ENCODE measurements at places on chromosomes 2 and 18. TPM values are rescaled to one million over a fixed set of nuclear protein-coding genes. Genes with fewer than 3 reads are reported as not detected.
A peak's percentile ranks its signal among the peaks of the same experiment; 100 is the strongest.

DNA sequence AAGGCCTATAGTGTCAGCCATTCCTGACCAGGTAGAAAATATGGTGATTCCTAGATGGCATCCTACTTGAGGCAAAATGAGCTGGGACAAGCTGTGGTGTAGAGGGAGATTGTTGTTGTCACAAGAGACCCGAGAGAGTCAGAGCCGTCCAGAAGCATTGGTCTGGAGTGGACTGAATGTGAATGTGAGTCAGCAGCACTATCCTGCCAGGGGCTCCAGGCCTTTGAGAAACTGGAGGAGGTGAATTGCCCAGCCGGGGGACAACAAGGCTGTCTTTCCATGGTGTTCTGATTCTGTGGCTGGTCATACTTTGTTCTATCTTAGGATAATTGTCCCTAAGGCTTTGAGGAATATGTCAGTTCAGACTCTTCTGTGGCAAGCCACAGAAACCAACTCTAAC lies 29.4 kb upstream of the EIF2AK3 start:
- DNase-seq, result peak; percentile 24

DNA sequence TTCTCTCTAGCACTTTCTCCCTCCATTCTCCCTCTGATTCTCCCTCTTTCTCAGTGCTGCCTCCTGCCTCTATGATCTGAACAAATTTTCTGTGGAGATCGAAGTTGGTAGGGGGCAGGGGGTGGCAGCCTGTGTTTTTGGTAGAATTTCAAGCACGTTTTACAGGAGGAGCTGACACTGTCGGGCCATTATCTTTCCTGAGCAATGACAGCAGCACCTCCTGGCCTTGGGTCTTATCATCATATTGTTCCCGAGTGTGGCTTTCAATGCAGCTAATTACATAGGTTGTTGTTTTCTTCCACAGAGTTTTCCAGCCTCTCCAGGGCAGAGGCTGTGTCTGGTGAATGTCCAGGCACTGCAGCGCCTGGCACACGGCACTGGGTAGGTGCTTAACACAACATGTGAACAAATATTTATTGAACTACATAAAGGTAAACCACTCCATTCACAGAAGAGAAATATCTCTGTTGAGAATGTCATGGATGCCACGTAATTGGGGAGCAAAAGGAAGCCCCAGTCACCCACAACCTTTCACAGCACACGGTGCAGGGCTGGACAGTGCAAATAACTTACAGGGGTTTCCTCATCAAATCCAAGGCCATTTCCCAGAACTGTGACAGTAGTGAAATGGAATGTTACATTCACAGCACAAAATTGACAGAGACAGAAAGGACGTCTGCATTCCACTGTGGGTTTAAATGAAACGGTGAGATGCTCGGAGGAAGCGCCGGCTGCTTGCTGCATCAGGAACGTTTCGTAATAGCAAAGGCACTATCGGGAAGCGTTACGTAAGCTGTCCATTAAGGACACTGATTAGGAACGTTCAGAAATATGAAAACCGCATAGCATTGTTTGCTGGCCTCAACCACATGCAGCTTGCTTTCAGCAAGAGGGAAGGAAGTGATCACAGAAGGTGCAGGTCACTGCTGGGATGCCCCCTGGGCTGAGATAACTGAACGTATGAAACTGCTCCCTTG lies 6.5 kb upstream of the KCNG2 start:
- DNase-seq, result peak; percentile 48

DNA sequence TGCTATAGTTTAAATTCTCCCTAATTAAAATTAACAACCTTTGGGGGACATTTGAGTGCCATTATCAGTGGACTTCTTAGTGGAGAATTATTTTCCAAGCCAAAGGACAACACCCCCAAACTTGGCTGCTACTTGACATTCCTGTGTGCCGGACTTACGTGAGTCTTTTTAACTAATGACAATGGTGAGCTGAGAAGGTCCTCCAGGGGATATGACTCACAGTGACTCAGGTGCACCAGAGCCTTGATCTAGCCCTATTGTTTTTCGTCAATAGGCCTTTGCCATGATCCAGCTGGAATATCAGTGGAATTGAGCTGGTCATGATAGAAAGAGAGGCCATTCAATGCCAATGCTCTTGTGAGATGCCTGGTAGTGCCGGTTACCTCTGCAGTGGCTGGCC lies 118.1 kb upstream of the CXCR4 start:
- DNase-seq, result no peak

DNA sequence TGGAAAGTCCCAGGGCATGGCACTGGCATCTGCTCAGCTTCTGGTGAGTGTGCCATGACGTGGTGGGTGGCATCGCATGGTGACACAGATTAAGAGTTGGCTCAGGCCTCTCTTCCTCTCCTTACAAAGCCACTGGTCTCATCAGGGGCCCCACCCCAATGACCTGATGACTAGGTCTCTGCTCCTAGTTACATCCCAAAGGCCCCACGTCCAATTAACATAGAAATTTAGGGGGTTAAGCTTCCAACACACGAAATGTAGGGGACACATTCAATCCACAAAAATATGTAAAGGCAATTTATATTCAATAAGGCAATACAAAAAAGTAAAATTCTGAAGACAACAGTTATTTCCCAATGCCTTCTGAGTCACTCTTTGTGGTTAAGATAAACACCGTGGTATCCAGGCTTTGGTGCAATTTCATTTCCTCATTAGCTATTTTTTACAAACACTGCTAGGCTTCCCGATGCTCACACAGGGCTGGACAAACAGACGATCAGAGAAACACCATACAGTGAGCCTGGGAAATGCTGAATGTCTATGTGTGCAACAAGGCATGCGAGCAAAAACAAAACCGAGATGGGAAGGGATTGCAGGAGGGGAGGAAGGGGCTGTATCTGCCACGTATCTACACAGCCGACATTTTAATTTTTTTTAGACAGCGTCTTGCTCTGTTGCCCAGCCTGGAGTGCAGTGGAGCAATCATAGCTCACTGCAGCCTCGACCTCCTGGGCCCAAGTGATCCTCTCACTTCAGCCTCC lies 67.2 kb downstream of the MBP start:
- no peak for DNase-seq

DNA sequence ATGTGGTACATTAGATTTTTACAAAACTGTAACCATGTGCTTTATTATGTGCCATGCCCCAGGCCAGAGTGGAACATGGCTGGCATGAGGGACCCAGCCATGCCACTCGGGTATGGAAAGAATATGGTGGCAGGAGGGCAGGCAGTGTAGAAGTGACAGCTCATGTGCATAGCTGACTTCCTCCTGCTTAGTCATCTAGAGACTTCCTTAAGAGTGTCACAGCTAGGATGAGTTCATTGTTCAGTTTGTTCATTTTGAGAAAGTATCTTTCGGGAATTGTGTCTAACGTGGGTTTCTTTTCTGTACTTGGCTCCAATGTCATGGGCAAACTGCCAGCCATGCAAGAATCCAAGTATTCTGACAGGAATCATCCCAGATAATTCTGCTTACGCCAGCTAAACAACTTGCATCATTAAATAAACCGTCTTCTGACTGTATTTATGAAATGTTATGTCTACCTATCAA lies 94.3 kb upstream of the ITGB6 start:
- DNase-seq, result peak; percentile 77

DNA sequence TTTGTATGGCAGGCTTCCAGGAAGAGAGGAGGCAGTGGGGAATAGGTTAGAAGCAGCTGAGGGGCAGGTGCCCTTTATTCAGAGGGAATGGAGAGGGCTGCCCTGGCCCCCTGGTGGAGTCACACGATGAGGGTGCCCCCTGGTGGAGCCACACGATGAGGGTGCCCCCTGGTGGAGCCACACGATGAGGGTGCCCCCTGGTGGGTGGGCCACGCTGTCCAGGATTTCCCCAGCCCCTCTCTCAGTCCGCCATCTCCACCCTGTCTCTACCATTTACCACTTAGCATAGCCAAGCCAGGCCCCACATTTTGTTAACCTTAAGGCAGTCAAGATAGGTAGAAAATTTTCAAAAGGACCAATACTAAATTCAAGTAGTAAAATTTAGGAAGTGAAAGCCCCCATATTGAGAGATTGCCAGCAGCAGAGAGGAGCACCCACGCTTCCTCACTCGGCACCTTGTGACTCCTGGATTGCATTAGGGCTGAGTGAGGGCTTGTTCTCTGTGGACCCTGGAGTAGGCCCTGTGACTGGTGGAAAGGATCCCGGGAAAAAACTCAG lies 10.4 kb upstream of the FAM228A start:
- no peak for DNase-seq

DNA sequence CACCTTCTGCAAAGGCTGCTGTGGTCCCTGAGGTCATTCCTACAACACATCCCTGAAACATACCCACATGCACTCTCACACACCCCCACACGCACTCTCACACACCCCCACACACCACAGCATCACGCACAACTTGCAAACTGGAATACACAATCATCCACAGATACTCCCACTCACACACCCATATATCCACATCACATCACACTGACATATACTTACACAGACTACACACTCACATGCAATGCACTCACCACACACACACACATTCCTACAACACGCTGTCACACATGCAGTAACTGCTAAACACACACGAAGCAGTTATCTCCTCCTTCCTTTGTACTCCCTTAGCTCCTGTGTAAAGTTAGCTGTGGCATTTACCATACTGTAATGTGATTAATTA lies 57.1 kb upstream of the PKDCC start:
- DNase-seq, result no peak

GRCh38 chr2:174786066-174786725 lies 21.9 kb upstream of the CHRNA1 start:
- no peak for DNase-seq

DNA sequence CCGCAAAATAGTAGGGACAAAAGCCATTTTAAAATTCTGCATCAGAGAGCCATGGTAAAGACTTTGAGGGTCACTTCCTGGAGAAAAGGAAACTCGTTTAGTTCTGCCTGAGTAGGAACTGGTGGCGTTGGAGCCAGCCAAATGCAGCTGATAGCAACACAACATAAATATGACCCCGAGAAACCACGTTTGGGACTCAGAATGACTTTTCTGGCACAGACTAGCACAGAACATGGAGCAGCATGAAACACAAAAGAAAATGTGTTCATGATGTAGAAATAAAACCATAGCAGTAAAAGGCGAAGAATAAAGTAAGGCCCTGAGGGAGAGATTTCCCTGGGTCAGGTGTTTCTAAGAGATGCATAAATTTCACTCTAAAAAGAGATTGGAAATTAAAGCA lies 149.2 kb upstream of the KLHL29 start:
- no peak for DNase-seq

DNA sequence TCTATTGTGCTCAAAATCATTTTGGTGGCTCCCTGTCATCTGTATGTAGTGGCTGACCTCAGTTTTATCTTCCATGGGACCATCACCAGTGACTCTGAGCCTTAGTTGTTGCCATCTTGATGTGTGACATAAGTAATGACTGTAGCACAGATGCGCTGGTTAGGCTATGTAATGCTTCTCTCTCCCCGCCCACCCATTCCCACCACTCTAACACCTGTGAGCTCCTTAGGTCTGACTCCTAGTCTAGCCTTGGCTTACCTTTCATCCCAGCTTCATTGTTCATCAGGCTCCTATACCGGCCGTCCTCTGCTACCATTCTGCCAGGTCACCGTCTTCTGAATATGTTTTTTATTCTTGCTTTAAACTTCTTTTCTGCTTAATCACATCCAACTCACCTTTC lies 17.2 kb downstream of the MYO1B start:
- no peak for DNase-seq

GRCh38 chr2:224820283-224820991 lies 104.3 kb upstream of the CCDC195 start:
- DNase-seq, result no peak

DNA sequence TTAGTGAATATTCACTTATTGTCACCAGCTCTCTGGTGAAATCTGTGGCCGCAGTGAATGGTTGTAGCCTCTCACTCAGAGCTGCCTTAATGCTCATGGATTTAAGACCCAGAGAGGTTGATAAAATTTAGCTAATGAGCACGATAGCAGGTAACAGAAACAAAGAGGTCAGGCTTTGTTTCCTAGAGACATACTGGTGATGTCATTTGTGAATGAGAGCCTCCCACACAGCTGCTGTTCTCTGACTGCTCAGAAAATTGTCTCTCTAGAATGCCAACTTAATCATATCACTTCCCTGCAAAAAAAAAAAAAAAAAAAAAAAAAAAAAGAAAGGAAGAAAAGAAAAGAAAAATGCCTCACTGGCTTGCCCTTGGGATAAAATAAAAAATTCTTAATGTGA lies 411.7 kb upstream of the MYT1L start:
- DNase-seq, result no peak

DNA sequence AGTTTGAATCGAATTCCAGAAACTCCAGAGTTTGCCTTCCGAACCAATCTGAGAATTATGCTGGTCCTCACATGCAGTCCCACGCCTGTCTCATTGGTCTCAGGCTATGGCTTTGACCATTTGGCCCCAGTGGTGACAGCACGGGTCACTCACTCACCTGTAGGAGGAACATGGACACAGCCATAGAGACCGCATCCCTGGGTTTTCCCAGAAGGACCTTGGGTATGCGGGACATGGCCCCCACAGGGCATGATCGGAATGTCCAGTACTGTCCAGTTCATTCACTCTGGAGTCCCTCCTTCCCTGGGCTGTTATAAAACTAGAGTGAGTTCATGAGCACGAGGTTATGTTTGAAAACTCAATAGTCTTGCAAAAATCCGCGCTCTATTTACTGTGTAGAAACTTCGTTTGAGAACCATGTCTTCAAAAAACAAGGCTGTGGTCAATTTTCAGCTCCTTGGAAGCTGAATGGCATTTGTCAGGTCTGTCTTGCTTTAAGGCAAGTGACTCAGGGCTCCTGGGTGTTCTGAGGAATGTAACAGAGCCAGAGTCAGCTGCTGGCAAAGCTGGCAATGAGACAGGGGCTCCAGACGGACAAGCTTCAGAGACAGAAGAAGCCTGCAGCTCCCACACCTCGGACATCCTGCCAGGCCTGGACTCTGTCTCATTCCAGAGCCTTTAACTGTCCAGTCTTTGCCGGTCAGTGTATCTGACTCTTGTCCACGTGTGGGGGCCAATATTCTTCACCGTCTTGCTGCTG lies 86.7 kb upstream of the TMEM18 start:
- DNase-seq, result no peak

- no peak for DNase-seq
Observed at GRCh38 chr2:170481201-170481600, 233.9 kb upstream of the SP5 start.

Gene TM4SF20
- total RNA-seq, result not detected

Gene ACMSD
- total RNA-seq, result not detected

Gene IWS1
- total RNA-seq, result 57.6 TPM

Gene UGT1A3
- not detected for total RNA-seq

Gene CEBPZOS
- 54.8 TPM for total RNA-seq

Gene MERTK
- 11.0 TPM for total RNA-seq

Gene MALL
- total RNA-seq, result 8.1 TPM

Gene SOCS6
- 18.8 TPM for total RNA-seq

Gene PROM2
- 1.1 TPM for total RNA-seq

Gene BMPR2
- 53.8 TPM for total RNA-seq

Gene FAM228B
- total RNA-seq, result 62.0 TPM

Measured in right cardiac atrium (tissue), 5 donors.